ENCODE measurements at places on chromosomes 16 and 17. TPM values are rescaled to one million over a fixed set of nuclear protein-coding genes. Genes with fewer than 3 reads are reported as not detected.

The SYNGR3 gene
- 3.3 TPM for total RNA-seq

The AHSP gene
- total RNA-seq: not detected

The SPN gene
- total RNA-seq: 0.19 TPM

The DLX4 gene
- total RNA-seq: 2.4 TPM

GRCh38 chr17:77778636-77779489 lies 179.6 kb upstream of the TNRC6C start:
- no peak for DNase-seq

DNA sequence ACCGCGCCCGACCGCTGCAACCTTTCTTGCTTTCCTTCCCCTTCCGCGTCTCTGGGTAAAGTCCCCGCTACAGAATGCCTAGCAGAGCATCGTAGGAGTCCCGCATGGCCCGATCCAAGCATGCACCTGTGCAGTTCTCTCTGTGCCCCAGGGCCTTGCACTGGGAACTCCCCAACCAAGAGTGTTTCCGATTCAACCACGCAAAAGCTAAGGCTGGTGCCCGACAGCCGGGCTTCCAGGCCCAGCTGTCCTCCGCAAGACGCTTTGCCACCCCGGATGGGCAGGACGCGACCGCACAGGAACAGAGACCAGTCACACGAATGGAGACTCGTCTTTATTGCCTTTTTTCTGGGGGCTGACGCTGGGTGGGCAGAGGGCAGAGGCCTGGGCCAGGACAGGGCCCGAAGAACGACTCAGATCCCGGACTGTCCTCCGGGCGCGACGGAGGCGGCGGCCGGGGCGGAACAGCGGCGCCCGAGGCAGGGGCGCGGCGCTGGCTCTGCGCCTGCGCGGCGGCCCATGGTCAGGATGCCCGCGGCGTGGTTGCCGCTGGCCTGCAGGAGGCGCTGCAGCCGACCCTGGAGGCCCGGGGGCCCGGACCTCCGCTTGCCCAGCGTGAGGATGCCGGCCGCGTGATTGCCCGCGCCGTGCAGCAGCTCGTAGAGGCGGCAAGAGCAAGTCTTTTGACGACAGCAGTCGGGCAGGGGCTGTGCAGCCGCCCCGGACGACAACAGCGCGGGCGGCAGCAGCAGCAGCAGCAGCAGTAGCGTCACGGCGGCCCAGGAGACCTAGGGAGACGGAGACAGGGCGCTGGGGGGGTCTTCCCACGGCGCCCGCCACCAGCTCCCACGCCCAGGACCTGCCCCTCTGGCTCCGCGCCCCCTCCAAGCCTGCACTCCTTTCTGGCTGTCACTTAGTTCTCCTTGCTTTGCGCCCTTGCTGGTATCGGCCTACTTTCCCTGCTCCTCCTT lies 1.2 kb downstream of the HCRT start:
- peak; percentile 79 for DNase-seq

DNA sequence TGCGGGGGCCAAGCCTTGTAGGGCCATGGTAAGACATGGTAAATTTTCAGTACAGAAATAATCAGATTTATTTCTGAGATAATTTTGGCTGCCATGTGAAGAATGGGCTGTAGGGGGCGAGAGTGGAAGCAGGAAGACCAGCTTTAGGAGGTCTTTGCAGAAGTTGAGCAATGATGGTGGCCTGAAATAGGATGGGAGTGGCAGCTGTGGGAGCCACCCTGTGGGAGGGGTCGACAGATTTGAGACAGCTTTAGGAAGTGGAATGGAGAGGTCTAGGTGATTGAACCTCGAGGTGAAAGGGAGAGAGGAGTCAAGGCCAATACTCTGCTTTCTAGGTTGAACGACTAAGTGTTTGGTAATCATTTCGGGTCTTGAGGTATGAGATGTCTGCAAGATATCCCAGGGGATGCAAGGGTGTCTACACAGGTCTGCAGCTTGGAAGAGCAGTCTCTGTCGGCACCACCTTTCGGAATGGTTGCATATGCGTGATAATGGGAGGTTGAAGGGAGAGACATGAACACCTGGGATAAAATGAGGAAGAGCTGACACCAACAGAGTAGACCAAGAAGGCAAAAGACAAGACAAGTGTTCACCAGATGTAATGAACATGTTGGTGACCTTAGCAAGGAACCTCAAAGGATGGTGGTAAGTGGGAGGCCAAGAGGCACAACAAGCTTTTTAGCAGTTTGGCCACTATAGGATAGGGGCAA lies 4.2 kb upstream of the ATXN7L3 start:
- DNase-seq: no peak

GRCh38 chr17:78330570-78331224 lies 29.2 kb downstream of the SOCS3 start:
- DNase-seq: no peak

All from progenitor cell of endocrine pancreas (in vitro differentiated cells).